Large intestine (tissue), 12 donors: ENCODE measurements at places on chromosomes 2 and 18. TPM values are rescaled to one million over a fixed set of nuclear protein-coding genes. Genes with fewer than 3 reads are reported as not detected.

GRCh38 chr2:230783101-230783500, 70.5 kb downstream of the CAB39 start:
- peaks cover 18% of the 10 kb centered on the region for H3K36me3 ChIP-seq
- H3K4me1 ChIP-seq, result no peaks in the 10 kb centered on the region
- DNase-seq, result no peak
- no peaks in the 10 kb centered on the region for H3K27me3 ChIP-seq

- no peaks in the 10 kb centered on the region for H3K27me3 ChIP-seq
- no peak overlapping the region for H3K4me3 ChIP-seq
- no peaks in the 10 kb centered on the region for H3K36me3 ChIP-seq
- no peak overlapping the region for H3K27ac ChIP-seq
- H3K4me1 ChIP-seq, result no peaks in the 10 kb centered on the region
Observed at GRCh38 chr2:228447266-228447915, 265.9 kb upstream of the SPHKAP start.

DNA sequence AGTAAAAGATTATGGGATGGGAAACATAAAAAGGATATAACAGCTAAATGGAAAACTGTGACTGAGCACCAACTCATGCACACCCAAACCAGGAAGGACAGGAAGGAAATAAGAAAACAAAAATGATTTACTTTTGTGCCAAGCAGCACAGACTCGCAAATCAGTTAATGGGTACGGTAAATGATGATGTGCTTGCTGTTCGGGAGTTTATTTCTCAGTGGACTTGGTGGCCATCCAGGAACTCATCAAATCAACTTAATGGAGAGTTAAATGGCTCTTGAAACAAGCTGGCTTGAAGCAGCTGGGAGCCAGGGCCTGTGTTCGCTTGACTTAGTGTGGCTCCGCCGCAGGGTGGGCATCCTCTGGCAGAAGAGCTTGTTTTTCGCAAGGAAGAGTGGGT, 36.2 kb downstream of the MTCL1 start:
- H3K36me3 ChIP-seq, result no peaks in the 10 kb centered on the region
- H3K4me3 ChIP-seq, result no peak overlapping the region
- no peak overlapping the region for H3K27ac ChIP-seq
- DNase-seq, result no peak
- no peaks in the 10 kb centered on the region for H3K27me3 ChIP-seq

DNA sequence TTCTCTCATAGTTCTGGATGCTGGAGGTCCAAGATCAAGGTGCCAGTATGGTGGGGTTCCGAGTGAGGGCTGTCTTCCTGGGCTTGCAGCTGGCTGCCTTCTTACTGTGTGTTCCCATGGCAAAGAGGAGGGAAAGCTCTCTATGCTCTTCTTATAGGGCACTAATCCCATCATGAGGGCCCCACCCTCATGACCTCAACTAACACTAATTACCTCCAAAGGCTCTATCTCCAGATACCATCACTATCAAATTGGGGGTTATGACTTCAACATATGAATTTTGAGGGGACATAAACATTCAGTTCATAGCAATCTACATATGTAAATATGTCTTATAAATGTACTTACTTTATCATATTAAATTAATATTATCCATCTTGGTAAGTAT, 274.5 kb upstream of the SESTD1 start:
- no peaks in the 10 kb centered on the region for H3K27me3 ChIP-seq
- H3K4me1 ChIP-seq, result no peaks in the 10 kb centered on the region
- H3K27ac ChIP-seq, result no peak overlapping the region
- no peak for DNase-seq
- H3K36me3 ChIP-seq, result no peaks in the 10 kb centered on the region

DNA sequence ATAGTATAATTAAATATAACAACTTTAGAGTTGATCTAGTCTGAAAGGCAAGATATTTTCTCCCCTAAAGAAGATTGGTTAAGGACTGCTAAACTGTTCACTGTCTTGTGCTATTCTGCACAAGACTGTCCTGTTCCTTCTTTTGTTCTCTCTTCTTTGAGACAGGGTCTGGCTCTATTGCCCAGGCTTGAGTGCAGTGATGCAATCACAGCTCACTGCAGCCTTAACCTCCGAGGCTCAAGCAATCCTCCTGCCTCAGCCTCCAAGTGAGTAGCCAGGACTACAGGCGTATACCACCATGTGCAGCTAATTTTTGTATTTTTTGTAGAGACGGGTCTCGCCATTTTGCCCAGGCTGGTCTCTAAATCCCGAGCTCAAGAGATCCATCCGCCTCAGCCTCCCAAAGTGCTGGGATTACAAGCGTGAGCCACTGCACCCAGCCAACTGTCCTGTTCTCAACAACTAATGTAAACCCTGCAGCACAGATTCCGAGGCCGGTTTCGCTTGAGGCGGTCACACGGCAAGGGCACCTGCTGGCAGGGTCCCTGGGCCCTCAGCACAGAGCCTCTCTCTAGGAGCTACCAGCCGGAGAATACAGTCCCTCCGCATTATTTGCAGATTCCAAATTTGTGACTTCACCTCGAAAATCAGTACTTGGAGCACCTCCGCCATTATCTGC, 16.4 kb downstream of the PXDN start:
- no peaks in the 10 kb centered on the region for H3K27me3 ChIP-seq
- peaks cover 14% of the 10 kb centered on the region for H3K4me1 ChIP-seq
- H3K27ac ChIP-seq, result no peak overlapping the region
- no peaks in the 10 kb centered on the region for H3K36me3 ChIP-seq
- no peak overlapping the region for H3K4me3 ChIP-seq

- H3K27me3 ChIP-seq, result no peaks in the 10 kb centered on the region
- no peak for DNase-seq
- H3K27ac ChIP-seq, result peak overlapping the region; percentile 66
- H3K36me3 ChIP-seq, result no peaks in the 10 kb centered on the region
- peaks cover 9% of the 10 kb centered on the region for H3K4me1 ChIP-seq
- no peak overlapping the region for H3K4me3 ChIP-seq
Observed at GRCh38 chr2:20071397-20072383, 20.3 kb upstream of the LAPTM4A start.

GRCh38 chr2:221415789-221416188, 156.3 kb downstream of the EPHA4 start:
- no peaks in the 10 kb centered on the region for H3K27me3 ChIP-seq
- no peaks in the 10 kb centered on the region for H3K36me3 ChIP-seq
- no peak overlapping the region for H3K4me3 ChIP-seq
- H3K4me1 ChIP-seq, result no peaks in the 10 kb centered on the region

- no peak overlapping the region for H3K27ac ChIP-seq
- DNase-seq, result no peak
- H3K4me1 ChIP-seq, result no peaks in the 10 kb centered on the region
- H3K4me3 ChIP-seq, result no peak overlapping the region
- H3K27me3 ChIP-seq, result no peaks in the 10 kb centered on the region
Observed at GRCh38 chr18:74869904-74870863, 272.5 kb downstream of the ZNF407 start.

DNA sequence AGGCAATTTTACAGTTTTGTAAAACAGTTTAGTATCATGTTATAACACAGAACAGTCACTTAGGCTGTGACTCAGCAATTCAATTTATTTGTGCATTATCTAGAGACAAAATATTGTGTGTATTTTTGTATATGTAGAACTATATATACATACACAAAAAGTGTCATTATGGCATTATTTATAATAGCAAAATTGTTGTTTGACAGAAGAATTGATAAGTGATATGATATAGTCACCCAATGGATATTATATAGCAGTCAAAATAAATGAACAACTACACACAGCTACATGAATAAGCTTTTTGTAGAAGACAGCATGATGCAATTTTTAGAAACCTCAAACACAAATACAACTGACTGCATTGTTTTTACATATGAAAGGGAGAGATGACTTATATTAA, 334.0 kb downstream of the TRIB2 start:
- no peaks in the 10 kb centered on the region for H3K4me1 ChIP-seq
- H3K27me3 ChIP-seq, result no peaks in the 10 kb centered on the region
- no peak for DNase-seq
- no peak overlapping the region for H3K27ac ChIP-seq

DNA sequence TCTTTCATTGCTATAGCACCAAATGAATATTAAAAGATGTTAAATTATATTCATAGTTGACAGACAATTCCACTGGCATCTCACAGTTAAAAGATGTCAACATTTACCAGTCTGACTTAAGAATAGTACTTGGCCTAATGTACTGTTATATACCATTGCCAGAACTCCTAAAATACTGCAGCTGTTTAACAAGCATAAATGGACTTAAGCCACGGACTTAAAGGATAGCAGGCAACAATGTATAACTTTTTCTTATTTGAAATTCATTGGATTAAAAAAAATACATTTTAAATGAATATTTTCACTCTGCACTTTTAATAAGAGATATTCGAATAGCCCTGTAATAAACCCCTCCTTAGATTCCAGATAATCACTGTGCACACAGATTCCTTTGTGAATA, 3.8 kb downstream of the TCF4 start:
- H3K27me3 ChIP-seq, result peaks cover 10% of the 10 kb centered on the region
- DNase-seq, result no peak
- no peak overlapping the region for H3K27ac ChIP-seq
- no peaks in the 10 kb centered on the region for H3K36me3 ChIP-seq

- H3K4me3 ChIP-seq, result no peak overlapping the region
- H3K27ac ChIP-seq, result no peak overlapping the region
- no peaks in the 10 kb centered on the region for H3K27me3 ChIP-seq
- H3K36me3 ChIP-seq, result no peaks in the 10 kb centered on the region
- H3K4me1 ChIP-seq, result no peaks in the 10 kb centered on the region
- no peak for DNase-seq
Observed at GRCh38 chr18:73696698-73697097, 450.9 kb downstream of the FBXO15 start.

DNA sequence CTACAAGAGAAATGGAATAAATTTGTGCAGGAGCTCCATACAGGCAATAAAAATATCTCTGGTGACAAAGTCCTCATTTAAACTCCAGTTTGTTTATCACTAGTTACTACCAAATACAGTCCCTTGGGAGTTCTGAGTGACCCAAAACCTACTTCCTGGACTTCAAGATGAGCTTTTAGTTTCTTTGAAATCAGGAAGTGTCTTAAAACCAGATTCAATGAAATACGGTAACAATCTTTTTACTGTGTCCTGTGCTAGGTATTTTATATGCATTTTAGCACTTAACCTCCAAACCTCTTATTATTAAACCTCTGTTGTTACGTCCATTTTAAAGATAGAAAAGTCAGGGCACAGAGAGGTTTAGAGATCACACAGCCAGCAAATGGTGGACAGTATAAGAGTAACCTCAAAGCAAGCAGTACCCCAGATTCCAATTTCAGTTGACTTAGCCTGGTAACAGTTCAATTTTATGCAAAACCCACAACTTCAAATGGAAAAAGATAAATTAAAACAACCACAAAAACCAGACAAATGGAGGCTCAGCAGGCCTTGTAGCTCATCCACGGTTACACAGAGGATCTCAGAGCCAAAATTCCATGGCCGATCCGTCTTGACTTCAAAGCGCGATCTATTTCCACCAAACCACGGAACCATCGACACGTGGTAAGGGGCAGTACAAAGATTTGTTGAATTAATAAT, 1.3 kb upstream of the KCMF1 start:
- H3K27ac ChIP-seq, result peak overlapping the region; percentile 93
- H3K4me1 ChIP-seq, result peaks cover 14% of the 10 kb centered on the region
- peak overlapping the region; percentile 83 for H3K4me3 ChIP-seq
- H3K27me3 ChIP-seq, result no peaks in the 10 kb centered on the region
- peaks cover 6% of the 10 kb centered on the region for H3K36me3 ChIP-seq

GRCh38 chr2:134103196-134103595, 150.7 kb upstream of the MGAT5 start:
- H3K27ac ChIP-seq, result no peak overlapping the region
- H3K4me1 ChIP-seq, result no peaks in the 10 kb centered on the region
- no peak for DNase-seq

DNA sequence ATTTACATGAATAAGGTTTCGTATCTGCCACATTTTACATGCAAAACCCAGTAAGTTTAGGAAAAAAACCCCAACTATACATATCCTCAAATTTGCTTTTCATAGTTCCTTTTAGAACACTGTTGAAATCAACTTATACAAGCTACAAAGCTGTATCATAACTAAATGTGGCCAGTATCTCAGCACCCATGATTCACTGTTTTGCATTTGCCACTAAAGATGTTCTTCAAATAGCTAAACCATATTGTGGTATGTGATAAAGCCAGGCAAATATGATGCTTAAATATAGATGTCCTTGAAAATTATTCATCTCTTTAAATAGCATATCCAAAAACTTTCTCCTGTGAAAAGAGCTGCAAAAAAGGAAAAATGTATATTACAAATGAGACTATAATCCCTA, 29.9 kb downstream of the ROCK2 start:
- no peaks in the 10 kb centered on the region for H3K36me3 ChIP-seq
- no peak overlapping the region for H3K27ac ChIP-seq
- no peaks in the 10 kb centered on the region for H3K27me3 ChIP-seq
- no peak overlapping the region for H3K4me3 ChIP-seq

DNA sequence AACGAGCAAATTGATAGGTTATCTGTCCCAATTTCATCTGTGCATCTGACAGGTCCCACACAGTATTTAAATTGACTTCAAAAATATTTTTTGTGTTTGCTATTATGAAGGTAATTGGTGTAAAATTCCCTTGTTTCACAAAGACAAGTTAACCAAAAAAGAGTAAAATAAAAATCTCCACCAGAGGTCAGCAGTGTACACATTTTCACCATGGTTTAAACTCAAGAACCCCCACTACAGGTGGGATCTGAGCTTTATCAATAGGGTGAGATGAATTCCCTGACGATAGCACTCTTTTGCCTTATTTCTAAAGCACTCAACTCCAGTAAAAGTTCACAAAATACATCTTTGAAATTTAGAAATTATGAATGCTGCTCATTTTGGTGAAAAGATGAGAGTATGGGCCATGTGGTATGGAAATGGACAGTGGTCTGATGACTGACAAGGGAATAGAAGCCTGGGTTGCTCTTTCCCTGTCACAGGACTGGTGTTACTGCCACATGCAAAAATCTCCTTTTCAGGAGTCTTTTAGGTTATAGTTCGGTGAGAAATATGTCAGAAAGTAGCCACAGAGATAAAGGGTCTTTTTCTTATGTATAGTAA, 68.0 kb downstream of the SERPINB8 start:
- H3K36me3 ChIP-seq, result no peaks in the 10 kb centered on the region
- H3K4me3 ChIP-seq, result no peak overlapping the region
- no peak overlapping the region for H3K27ac ChIP-seq
- no peak for DNase-seq

- H3K27me3 ChIP-seq, result no peaks in the 10 kb centered on the region
- H3K36me3 ChIP-seq, result no peaks in the 10 kb centered on the region
- DNase-seq, result no peak
- no peaks in the 10 kb centered on the region for H3K4me1 ChIP-seq
- no peak overlapping the region for H3K27ac ChIP-seq
Observed at GRCh38 chr2:211281430-211282073, 725.2 kb downstream of the CPS1 start.

- H3K27ac ChIP-seq, result no peak overlapping the region
- DNase-seq, result no peak
- no peaks in the 10 kb centered on the region for H3K4me1 ChIP-seq
- H3K27me3 ChIP-seq, result no peaks in the 10 kb centered on the region
- H3K36me3 ChIP-seq, result no peaks in the 10 kb centered on the region
Observed at GRCh38 chr18:63992751-63993150, 22.9 kb downstream of the SERPINB8 start.

The HRH4 gene
- 0.19 TPM for polyA plus RNA-seq

The DCDC2C gene
- 0.33 TPM for polyA plus RNA-seq

The POTEC gene
- polyA plus RNA-seq, result 0.06 TPM

The CRYGA gene
- polyA plus RNA-seq, result not detected

The AKAIN1 gene
- 0.12 TPM for polyA plus RNA-seq

The GAREM1 gene
- polyA plus RNA-seq, result 11.8 TPM

The CDCA7 gene
- polyA plus RNA-seq, result 75.9 TPM

The HOXD13 gene
- not detected for polyA plus RNA-seq

The DPP4 gene
- 145 TPM for polyA plus RNA-seq

The CEP76 gene
- 7.0 TPM for polyA plus RNA-seq

The INPP5D gene
- 12.6 TPM for polyA plus RNA-seq

The CD226 gene
- polyA plus RNA-seq, result 1.6 TPM
